ENCODE measurements at places on chromosomes 3 and 15.

DNA sequence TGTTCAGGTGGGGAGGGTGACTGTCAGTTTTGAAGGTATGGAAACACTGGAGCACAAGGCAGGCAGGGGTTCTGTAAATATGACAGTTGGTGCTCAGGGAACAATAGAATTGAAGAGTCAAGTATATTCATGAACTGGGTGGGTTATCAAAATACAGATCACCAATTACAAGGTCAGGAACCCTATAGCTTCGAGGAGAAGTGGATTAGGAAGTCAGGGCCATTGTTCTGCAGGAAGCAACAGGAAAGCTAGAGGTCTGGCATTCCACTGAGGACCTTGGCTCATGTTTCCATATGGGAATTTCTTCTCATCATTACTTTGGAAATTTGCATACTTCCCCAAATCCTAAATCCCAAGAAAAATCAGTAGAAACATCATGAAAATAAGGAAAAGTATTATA, 125.9 kb downstream of the MYRIP start:
- DNase-seq = no peak

DNA sequence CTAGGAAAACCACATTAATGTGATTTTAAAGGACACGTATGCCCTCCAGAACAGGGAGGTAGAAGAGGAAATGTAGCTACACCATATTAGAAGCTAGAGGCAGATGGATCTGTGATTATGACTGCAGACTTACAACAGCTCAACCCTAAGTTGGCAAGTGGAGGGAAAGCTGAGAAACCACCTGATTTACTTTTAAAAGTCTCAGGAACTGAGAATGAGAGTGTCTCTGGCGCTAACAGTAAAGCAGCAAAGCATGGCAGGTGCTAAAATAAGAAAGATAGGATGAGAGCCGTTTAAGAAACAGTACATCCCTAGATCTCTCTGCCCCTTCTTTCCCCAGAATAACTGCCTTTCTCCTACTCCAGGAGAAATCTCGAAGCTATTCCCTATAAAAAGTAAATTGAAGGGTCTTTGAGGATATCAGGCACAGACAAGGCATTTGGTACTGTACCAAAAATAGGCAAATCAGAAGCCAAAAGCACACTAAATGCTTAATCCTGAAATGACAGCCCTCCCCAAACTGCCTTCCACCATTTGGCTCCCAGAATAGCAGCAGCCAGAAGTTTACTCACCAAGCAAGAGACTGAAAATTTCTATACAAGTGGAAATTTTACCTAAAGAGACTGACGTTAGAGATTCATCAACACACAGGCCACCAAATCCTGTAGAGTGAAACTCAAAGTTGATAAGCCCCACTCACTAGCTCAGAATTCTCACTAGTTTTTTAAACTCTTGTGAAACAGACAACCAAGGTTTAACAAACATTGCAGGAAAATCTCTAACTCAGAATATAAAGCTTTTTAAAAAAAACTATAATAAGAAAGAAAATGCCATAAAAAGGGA, 34.3 kb upstream of the PARP14 start:
- no peak for DNase-seq

DNA sequence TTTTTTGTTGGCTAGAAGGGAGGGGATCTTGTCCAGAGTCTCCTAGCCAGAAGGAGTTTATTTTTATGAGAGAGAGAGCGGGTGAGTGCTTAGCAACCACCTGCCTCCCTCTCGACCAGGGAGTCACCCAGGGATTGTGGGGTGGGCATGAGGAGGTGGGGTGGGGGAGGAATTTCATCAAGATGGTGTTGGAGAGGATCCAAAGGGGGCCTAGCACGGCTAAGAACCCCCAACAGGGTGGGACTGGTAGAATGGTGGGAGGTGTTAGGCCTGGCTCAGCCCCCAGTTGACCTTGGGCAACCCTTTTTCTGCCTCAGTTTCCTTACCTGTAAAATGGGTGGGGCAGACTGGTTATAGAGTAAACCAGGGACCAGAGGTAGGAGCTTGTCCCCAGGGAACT, 1.8 kb downstream of the SLC6A6 start:
- DNase-seq = no peak

GRCh38 chr3:124854009-124854408, 33.2 kb downstream of the ITGB5 start:
- DNase-seq = no peak

DNA sequence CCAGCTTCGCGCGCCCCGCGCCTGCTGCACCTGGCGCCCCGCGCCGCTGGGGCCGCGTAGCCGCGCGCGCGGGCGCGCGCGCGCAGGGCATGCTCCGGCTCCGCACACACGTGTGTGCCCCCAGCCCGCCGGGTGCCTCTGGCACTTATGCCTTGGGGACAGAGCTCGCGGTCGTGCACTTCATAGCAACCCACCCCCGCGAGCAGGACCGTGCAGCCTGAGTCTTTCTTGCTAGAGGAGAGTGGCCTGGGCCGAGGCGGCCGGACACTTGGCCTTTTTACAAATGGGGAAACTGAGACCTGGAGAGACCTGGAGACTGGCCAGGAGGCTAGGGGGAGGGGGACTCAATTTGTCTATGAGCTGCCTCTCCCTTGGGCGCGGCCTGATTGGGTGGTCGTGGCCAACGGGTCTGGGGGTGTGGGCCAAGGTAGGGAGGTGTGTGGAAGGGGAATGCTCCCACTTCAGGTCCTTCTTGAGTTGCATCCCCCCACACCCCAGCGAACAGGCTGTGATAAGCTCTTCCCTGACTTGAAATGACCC, 562 bp downstream of the NBEAL2 start:
- DNase-seq = no peak

- DNase-seq = no peak
Measured at GRCh38 chr15:60381148-60381788, 16.5 kb downstream of the ANXA2 start.

GRCh38 chr15:52117549-52117948, 5.0 kb upstream of the BCL2L10 start:
- DNase-seq = no peak

- DNase-seq = no peak
Measured at GRCh38 chr3:181880331-181880730, 168.6 kb downstream of the SOX2 start.

GRCh38 chr3:31974964-31975363, 6.1 kb downstream of the OSBPL10 start:
- DNase-seq = no peak

DNA sequence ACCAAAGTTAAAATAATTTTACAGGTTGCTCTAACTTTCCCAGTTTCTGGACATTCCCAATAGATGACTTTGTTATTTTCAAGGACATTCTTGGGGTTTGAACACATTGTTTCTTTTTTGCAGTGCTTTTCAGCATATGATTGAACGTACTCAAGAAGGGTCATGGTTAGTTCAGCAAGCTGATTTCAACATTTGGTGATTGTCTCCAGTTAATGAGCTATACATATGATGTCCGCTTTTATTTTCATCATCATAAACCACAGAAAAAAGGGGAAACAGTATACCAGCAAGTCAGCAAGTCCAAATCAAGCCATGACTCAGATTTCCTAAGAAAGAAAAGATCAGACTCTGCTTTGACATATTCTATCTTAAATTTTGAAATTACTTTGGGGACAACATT, 69.4 kb downstream of the B3GALNT1 start:
- DNase-seq = no peak

GRCh38 chr3:122033023-122033422, 11.0 kb upstream of the ILDR1 start:
- no peak for DNase-seq

DNA sequence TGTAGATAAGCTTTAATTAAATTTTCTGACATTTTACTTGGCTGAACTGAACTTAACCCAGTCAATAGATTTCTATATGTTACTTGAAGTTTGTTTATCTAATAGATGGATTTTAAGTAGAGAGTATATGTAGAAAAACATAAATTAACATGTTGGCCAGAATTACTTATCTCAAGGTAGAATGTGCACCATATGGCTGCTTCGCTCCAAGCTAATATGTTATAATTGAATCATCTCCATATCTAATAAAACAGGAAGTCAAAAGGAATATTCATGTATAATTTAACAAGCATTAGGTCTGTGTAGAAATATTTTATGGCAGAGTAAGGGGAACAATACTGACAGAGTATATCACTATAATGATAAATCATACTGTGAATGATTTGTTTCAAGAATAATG, 650.7 kb upstream of the ALCAM start:
- no peak for DNase-seq

DNA sequence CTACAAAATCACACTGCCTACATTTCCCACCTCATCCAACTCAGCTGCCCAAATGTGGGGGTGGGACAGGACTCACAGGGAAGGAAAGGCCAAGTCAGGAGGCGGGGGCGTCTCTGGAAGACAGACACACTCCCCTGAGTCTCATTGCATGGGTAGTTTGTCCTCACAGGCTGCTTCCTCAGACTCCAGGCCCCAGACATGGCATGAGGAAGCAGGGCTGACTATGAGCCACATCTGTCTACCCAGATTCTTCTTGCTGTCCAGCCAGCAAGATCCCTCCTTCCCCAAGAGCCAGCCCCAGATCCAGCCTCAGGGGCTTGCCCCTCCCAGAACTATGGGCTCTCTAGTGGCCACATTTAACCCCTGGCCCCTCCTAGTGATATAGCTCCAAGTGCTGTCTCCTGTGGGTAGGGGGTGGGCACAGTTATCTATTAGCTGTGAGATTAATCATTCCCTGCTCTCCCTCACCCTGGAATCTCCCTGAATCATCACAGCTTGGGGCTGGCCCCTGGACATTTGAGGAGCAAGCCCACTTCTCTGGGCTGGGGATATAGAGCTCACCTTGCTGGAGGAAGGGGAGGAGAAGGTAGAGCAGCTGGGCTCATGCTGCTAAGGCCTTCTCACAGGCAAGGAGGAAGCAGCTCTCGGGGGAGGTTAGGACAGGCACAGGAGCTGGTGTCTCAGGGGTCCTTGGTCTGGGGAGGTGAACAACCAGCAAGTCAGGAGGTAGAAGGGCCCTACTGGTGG, 2.1 kb upstream of the CCDC33 start:
- no peak for DNase-seq

- DNase-seq = no peak
Measured at GRCh38 chr15:83657549-83657948, 3.6 kb downstream of the ADAMTSL3 start.

- no peak for DNase-seq
Measured at GRCh38 chr3:29771602-29772001, 490.7 kb downstream of the RBMS3 start.

- DNase-seq = no peak
Measured at GRCh38 chr3:154844863-154845262, 235.3 kb upstream of the MME start.

All from activated CD4-positive, alpha-beta memory T cell treated with anti-CD3 and anti-CD28 coated beads, Interleukin-2, amount 10 ng/mL, durations not matched to agents 7 days and 5 days (primary cell).